T-helper 1 cell treated with Interleukin-12 subunit alpha and Interleukin-12 subunit beta and Interleukin-4 antibody, amounts not matched to agents 30 ng/mL and 1 ng/mL, for 36 hours (primary cell): ENCODE measurements at places on chromosomes 16 and 17. TPM values are rescaled to one million over a fixed set of nuclear protein-coding genes. Genes with fewer than 3 reads are reported as not detected.

CCDC47 gene
- 67.0 and 71.2 TPM in 2 replicates for total RNA-seq

GHDC gene
- 16.3 and 17.2 TPM in 2 replicates for total RNA-seq

SPATA22 gene
- 0.20 TPM in 1 of 2 replicates, not detected in the other for total RNA-seq

RAP1GAP2 gene
- 17.8 and 19.7 TPM in 2 replicates for total RNA-seq

GAST gene
- not detected in 2 replicates for total RNA-seq

NHERF2 gene
- 1.9 and 2.4 TPM in 2 replicates for total RNA-seq

TBC1D3G gene
- not detected in 2 replicates for total RNA-seq

KRT9 gene
- total RNA-seq, result not detected in 2 replicates

ZNF469 gene
- 0.46 and 0.66 TPM in 2 replicates for total RNA-seq

COA3 gene
- 48.1 and 49.5 TPM in 2 replicates for total RNA-seq

TEKT5 gene
- not detected in 2 replicates for total RNA-seq

CEMP1 gene
- total RNA-seq, result 0.44 and 0.66 TPM in 2 replicates

MAP3K14 gene
- 39.7 and 44.9 TPM in 2 replicates for total RNA-seq

LLGL2 gene
- 19.4 and 21.6 TPM in 2 replicates for total RNA-seq

PEX12 gene
- total RNA-seq, result 4.4 and 4.7 TPM in 2 replicates

ZFPM1 gene
- total RNA-seq, result 11.6 and 14.0 TPM in 2 replicates

YPEL2 gene
- total RNA-seq, result 7.9 and 10.4 TPM in 2 replicates

KCNJ2 gene
- total RNA-seq, result not detected in 2 replicates

ABI3 gene
- total RNA-seq, result 73.2 and 77.2 TPM in 2 replicates
